ENCODE measurements at places on chromosomes 2 and 18.

DNA sequence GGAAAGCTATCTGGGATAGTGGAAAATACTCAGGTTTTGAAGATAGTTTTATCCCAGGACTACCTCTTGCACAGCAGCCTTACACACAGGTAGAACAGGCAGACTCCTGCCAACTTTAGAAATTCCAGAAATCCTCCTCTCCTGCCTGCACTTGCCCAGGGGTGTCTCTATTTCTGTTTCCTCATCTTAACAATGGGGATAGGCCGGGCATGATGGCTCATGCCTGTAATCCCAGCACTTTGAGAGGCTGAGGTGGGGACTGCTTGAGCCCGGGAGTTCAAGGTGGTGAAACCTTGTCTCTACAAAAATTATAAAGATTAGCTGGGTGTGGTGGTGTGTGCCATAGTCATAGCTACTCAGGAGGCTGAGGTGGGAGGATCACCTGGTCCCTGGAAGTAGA is 117.0 kb upstream of the ARL5A start:
- DNase-seq, result no peak

DNA sequence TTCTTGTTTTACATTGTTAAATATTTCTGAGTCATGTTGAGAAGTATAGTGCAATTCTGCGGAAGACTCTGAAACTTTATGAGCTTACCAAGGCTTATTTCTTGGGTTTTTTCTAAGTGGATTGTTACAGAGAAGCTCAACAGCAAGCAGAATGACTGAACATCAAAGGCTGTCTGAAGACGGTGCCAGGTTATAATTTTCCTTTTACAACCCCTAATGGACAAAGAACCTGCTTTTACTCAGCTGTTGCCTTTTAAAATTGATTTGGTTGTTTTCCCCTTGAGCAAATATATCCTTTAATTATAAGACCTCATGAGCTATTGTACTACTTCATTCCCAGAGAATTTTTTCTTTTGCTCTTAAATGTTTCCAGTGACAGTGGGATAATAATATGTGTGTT is 41.6 kb downstream of the LAMA3 start:
- DNase-seq, result no peak

DNA sequence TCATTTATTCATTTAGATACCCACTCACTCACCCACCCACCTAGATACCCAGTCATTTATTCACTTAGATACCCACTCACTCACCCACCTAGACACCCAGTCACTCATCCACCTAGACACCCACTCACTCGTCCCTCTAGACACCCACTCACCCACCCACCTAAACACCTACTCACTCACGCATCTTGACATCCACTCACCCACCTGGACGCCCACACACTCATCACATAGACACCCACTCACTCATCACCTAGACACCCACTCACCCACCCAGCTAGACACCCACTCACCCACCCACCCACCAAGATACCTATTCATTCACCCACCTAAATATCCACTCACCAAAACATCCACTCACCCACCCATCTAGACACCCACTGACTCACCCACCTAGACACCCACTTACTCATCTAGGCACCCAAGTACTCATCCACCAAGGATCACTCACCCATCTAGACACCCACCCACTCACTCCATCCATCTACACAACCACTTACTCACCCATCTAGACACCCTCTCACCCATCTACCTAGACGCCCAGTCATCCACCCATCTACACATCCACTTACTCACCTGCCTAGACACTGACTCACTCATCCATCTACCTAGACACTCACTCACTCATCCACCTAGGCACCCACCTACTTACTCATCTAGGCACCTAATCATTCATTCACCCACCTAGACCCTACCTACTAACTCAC is 723.7 kb upstream of the RAB6C start:
- no peak for DNase-seq

GRCh38 chr2:69097891-69098655 is 85.1 kb downstream of the ANTXR1 start:
- DNase-seq, result no peak

DNA sequence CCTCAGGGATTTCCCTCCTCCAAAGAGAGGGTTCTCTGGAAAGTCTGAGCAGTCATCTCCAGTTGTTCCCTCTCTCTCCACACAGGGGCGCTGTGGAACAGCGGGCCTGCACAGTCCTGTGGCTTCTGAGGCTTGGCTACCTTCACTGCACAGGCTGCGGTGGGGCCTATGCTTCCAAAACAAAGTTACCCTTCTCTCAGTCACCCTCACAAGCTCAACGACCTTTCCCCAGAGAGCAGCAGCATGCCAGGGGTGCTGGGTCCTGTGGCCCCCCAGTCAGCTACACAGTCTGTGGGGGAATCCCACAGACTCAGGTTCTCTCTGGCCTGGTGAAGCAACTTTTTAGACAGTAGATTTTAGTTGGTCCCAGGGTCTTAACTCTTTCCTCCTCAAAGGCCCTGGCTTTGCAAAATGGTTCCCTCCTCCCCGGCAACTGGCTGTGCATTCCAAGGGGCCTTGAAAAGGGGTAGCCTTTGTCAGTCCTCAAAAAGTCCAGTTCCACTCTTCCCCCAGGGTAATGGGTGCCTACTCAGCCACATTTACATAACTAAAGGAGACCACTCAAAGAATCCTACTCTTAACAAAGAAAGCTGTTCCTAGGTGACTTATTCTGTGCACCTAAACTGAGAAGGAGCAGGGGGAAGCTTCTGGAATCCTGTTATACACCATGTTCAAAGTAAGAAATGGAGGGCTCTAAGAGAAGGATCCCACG is 14.9 kb downstream of the B3GNT7 start:
- DNase-seq, result no peak

GRCh38 chr2:134421556-134422328 is 167.9 kb downstream of the MGAT5 start:
- no peak for DNase-seq

Measured in activated T-helper 1 cell treated with Interleukin-2 at 50 U/mL for 16 hours (primary cell).